Left lung (tissue), 14 donors: ENCODE measurements at places on chromosomes 11 and 22. TPM values are rescaled to one million over a fixed set of nuclear protein-coding genes. Genes with fewer than 3 reads are reported as not detected.

Gene SRRD
- polyA plus RNA-seq, result 25.9 TPM

Gene TBCEL
- 31.9 TPM for polyA plus RNA-seq

Gene SLC37A2
- 3.0 TPM for polyA plus RNA-seq

Gene ZDHHC13
- polyA plus RNA-seq, result 24.0 TPM

Gene OR51B5
- 0.82 TPM for polyA plus RNA-seq

Gene CCDC87
- polyA plus RNA-seq, result 0.07 TPM

GRCh38 chr22:39374801-39375200, 24.8 kb upstream of the TAB1 start:
- no peak for DNase-seq

DNA sequence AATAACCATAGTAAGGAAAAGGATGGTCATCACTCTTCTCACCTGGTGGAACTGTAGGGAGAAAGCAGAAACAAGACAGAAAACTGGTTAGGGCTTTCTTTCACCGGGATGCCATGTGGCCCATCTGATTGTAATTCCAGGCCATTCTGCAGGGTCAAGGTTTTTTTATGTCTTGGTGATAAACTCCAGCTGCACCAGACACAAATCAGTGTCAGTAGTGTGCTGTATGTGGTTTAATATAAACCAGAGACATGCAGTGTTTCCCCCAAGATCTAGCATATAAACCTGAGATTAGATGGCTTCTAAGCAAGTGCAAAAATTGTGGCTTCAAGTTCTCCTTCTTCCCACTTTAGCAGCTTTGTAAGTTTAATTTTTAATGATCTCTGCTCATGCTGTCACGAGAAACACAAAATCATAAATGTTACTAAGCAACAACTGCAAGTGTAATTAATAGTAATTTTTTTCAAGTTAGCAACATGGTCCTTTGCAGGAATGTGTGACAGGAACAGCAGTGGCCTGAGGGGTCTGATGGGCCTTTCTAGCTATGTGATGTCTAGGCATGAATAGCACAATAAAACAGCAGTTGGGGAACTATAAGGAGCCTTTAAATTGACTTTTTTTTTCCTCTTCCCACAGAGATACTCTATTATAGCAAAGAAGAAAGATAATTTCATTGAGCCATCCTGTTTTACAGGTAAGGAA, 41.6 kb downstream of the BDNF start:
- DNase-seq, result no peak

DNA sequence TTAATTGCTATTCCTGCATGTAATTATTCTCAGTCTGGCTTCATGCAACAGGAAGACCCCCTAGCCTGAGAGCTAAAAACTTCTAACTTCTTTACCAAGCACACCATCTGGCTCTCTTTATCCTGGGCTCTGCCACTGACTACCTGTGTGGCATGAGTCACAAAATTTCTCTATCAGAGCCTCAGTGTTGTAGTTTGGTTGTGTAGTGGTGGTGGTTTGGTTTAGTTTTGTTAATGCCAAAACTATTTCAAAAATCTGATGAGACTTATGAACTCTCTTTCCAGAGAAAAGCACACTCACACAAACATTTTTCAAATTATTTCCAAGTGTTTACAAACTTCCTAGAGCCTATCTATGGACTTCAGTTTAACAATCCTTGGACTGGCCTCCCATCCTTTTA, 7.5 kb upstream of the IL17RA start:
- DNase-seq, result no peak

DNA sequence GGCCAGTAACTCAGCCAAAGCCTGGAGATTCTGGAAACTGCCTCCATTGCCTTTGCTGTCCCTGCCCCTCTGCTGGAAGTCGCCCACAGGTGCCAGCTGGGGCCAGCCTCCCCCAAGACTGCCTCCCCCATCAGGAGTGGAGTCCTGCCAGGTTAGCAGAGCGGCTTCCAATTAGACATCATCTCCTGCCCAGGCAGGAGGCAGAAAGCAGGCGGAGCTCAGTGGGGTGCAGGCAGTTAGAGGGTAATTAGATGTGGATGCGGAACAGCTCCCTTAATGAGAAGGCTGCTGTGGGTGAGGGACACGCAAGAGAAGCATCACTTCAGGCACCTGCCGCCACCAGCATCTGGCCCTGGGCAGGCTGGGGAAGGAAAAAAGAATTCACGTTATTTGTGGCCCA, 90.9 kb upstream of the TP53I11 start:
- DNase-seq, result no peak

- no peak for DNase-seq
Measured at GRCh38 chr22:23682827-23683355, 7.9 kb upstream of the RGL4 start.

DNA sequence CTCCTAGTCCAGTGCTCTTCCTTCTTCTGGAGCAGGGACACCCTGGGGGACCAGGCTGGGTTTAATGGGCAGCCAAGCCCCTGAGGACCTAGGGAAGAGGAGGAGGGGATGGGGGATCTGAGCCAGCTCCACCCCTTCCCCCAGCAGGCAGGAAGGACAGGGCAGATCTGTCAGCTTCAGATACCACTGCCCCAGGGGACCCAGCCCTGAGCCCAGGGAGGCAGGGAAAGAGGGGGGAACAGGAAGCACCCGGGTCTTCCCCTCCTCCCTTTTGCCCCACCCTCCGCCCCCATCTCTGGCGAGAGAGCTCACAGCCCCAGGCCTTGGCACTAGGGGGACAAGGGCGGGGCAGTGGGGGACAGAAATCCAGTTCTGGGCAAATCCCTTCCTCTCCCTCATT, 11.7 kb upstream of the SOX10 start:
- no peak for DNase-seq

DNA sequence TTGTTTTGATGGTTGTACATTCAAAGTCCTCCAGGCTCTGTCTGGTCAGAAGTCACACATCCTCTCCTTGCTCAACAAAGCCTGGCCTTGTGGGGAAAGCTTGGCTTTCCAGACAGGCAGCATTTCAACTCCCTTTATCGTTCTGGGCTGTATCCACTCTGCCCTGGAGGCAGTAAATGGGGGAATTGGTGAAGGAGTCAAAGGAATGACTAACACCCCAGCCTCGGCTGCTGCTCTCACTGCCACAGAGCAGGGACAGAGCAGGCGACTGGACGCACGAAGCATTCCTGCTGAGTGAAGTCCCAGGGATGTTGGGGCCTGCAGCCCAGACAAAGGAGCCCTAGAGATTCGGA, 52.8 kb downstream of the WNT11 start:
- no peak for DNase-seq

DNA sequence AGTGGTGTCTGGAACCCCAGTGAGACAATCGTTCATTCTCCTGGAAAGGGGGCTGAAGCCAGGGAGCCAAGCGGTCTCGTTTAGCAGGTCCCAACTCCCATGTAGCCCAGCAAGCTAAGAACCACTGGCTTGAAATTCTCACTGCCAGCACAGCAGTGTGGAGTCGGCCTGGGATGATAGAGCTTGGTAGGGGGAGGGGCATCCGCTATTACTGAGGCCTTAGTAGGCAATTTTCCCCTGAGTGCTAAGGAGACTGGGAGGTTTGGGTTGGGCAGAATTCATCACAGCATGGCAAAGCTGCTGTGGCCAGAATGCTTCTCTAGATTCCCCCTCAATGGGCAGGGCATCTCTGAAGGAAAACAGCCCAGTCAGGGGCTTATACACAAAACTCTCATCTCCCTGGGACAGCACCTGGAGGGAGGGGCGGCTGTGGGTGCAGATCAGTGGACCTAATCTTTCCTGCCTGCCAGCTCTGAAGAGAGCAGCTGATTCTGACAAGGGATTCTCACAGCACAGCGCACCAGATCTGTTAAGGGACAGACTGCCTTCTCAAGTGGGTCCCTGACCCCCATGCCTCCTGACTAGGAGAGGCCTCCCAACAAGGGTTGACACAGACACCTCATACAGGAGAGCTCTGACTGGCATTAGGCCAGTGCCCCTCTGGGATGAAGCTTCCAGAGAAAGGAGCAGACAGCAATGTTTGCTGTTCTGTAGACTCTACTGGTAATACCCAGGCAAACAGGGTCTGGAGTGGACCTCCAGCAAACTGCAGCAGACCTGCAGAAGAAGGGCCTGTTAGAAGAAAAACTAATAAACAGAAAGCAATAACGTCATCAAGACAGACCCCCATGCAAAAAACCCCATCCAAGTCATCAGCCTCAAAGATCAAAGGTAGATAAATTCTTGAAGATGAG, 14.8 kb downstream of the OR52M1 start:
- DNase-seq, result no peak

GRCh38 chr22:30005213-30005857, 74.9 kb upstream of the HORMAD2 start:
- DNase-seq, result peak; percentile 75
